Frontal cortex (tissue), 4 donors: ENCODE measurements at places on chromosomes 5 and 9. TPM values are rescaled to one million over a fixed set of nuclear protein-coding genes. Genes with fewer than 3 reads are reported as not detected.

Gene SPINK13
- not detected for total RNA-seq

Gene FOXD4L3
- not detected for total RNA-seq

Gene TAS2R1
- total RNA-seq, result not detected

Gene ATP10B
- total RNA-seq, result 2.4 TPM

Gene NR4A3
- total RNA-seq, result 3.7 TPM

Gene HMCN2
- under 0.01 TPM for total RNA-seq

Gene SLC36A2
- total RNA-seq, result not detected

Gene OCLN
- 3.7 TPM for total RNA-seq

Gene GRIA1
- 207 TPM for total RNA-seq

Gene IGFBPL1
- total RNA-seq, result 42.0 TPM

Gene SLC6A3
- not detected for total RNA-seq

Gene C5orf58
- total RNA-seq, result not detected

Gene CETN3
- 22.8 TPM for total RNA-seq

Gene LMX1B
- total RNA-seq, result under 0.01 TPM

Gene ANKRD31
- total RNA-seq, result 0.82 TPM

Gene BARHL1
- total RNA-seq, result not detected

Gene GFPT2
- total RNA-seq, result 11.0 TPM

Gene OTP
- total RNA-seq, result not detected

Gene CBY3
- total RNA-seq, result not detected

Gene ORM2
- total RNA-seq, result not detected

Gene CDKN2B
- under 0.01 TPM for total RNA-seq

Gene PCSK5
- 15.5 TPM for total RNA-seq

Gene PCA3
- 0.82 TPM for total RNA-seq

Gene PRR7
- total RNA-seq, result 12.2 TPM

Gene TLE4
- total RNA-seq, result 65.2 TPM

Gene TAF11L10
- total RNA-seq, result not detected

Gene PCDHAC1
- 76.2 TPM for total RNA-seq

Gene DIPK1B
- 26.9 TPM for total RNA-seq

Gene FOXI1
- total RNA-seq, result not detected

Gene CCDC192
- total RNA-seq, result not detected

Gene TERT
- total RNA-seq, result not detected

Gene CDC14B
- 38.3 TPM for total RNA-seq

Gene BRD9
- total RNA-seq, result 43.2 TPM

Gene BSPRY
- under 0.01 TPM for total RNA-seq

Gene CCL27
- 0.41 TPM for total RNA-seq

Gene N4BP3
- total RNA-seq, result 4.1 TPM

Gene SHOC1
- total RNA-seq, result not detected

Gene LECT2
- total RNA-seq, result not detected

Gene PANK3
- total RNA-seq, result 264 TPM

Gene RETREG1
- total RNA-seq, result 73.0 TPM

Gene PCDHGC5
- total RNA-seq, result 4.9 TPM

Gene CCDC187
- total RNA-seq, result 0.41 TPM

Gene SLC2A6
- 12.6 TPM for total RNA-seq

Gene LRRC19
- total RNA-seq, result not detected

Gene C9orf153
- not detected for total RNA-seq

Gene FAM169A
- 75.4 TPM for total RNA-seq

Gene NEK6
- total RNA-seq, result 11.0 TPM

Gene MLANA
- not detected for total RNA-seq

Gene NUDT2
- total RNA-seq, result 15.5 TPM

Gene LIFR
- 48.1 TPM for total RNA-seq

Gene ZFP62
- 57.5 TPM for total RNA-seq

Gene INVS
- total RNA-seq, result 15.1 TPM
